ENCODE measurements at places on chromosomes 16 and 17.

GRCh38 chr16:79926451-79927205 is 326.1 kb upstream of the MAF start:
- no peak for DNase-seq

GRCh38 chr17:45296003-45296832 is 20.6 kb downstream of the MAP3K14 start:
- no peak for DNase-seq

GRCh38 chr17:31048780-31049179 is 46.0 kb upstream of the NF1 start:
- DNase-seq: no peak

DNA sequence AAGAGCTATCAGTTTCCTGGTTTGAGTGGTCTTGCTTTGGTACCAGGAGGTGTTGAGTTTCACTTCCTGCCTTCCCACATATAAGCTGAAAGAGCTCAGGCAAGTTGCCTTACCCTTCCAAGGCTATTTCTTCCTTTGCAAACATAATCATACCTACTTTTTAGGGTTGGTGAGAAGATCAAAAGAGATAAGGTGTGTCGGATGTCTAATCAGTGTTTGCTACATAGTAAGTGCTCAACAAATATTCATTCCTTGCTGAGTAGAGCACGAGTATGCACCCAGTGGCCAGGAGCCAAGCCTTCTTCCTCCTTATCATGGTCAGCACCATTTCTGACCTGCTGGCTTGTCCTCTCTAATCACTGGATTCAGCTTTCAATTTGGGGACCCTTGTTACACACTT is 12.7 kb upstream of the TMEM98 start:
- DNase-seq: no peak

DNA sequence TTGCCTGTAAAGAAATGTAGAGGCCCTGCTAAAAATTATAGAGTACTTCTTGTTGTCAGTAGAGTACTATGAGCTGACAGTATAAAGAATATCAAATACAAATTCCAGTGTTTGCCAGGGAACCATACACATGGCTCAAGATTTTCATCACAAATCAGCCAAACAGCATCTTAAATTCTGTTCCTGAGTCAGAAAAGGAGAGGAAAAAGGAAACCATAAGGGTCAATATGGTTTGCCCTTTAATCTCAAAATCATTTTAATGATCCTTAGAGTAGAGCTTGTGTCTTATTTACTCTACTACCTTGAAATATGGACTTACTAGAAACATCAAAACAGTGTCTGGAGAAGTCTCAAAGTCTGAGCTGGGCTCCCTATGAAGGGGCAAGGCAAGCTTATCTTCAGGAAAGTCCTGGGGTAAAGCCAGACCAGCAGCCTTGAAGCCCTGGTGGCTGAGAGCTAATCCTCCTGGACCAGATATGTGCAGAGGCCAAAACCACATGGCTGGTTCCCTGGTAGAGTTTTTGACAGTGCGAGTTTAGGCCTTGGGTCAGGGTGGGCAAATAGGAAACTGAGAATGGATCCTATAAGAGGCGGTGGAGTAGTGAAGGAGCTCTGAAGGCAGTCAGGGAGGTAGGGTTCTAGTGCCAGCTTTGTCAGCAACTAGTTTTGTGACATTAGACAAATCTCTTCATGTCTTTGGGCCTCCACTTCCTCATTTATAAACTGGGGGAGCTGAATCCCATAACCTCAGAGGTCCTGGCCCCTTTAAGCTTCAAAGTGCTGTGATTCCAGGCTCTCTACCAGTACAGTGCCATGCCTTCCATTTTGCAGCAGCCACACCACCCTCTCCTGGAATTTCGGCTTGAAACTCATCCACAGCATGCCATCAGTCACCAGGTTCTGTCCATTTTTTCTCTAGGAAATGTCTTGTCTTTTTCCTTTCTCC is 38.9 kb downstream of the MRTFB start:
- DNase-seq: no peak

- no peak for DNase-seq
Observed at GRCh38 chr17:46949291-46950174, 26.6 kb downstream of the GOSR2 start.

GRCh38 chr17:13531721-13532120 is 70.0 kb downstream of the HS3ST3A1 start:
- no peak for DNase-seq

DNA sequence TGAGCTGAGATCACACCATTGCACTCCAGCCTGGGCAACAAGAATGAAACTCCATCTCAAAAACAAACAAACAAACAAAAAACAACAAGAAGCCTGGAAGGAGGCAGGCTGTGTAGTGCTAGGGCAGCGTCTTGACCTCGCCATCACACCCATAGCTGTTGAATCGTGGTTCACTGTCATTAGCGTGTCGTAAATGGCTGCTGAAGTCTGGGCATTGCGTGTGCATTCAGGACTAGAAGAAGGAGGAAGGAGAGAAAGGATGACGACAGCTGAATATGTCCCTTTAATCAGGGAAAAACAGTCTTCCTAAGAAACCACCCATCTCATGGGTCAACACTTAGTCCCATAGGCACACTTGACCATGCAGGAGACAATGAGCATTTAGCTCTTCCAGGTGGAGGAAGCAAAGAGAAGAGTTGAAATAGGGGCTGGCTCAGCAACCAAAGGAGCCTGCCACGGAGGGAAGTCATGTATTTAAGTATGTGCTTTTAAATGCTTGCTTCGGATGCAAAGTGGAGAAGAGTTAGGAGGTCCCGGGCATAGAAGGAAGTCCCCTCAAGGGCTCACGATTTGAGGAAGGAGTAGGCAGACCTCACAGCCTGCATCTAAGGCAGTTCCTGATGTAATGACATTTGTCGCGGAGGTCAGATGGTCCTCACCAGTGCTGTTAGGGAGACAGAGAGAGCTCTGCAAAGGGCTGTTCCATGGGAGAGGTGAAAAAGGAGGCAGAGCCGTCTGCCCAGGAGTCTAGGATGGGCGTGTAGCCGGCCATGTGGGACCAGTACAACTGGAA is 8.8 kb downstream of the PRSS22 start:
- no peak for DNase-seq

GRCh38 chr16:56421313-56421712 is 4.0 kb downstream of the AMFR start:
- no peak for DNase-seq

DNA sequence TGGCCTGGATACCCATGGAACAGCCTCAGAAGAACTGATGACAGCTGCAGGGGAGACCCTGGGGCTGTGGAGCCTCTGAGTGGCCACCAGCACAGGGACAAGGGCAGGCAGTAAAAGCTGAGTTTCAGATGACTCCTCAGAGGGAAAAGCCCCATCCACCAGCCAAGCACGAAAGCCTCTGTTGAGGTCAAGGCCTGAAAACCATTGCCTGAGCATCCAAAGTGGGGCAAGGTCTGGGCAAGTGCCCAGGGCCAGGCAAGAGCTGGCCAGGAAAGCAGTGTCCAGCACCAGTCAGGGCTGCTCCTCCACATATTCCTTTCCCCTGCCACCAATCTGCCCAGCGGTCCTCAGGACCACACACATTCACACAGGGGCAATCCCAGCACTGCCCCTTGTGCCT is 16.4 kb downstream of the ATP6V0D1 start:
- DNase-seq: no peak

- DNase-seq: no peak
Observed at GRCh38 chr16:81971853-81972252, 39.4 kb downstream of the SDR42E1 start.

GRCh38 chr17:68197091-68197996 is 50.5 kb upstream of the AMZ2 start:
- no peak for DNase-seq

DNA sequence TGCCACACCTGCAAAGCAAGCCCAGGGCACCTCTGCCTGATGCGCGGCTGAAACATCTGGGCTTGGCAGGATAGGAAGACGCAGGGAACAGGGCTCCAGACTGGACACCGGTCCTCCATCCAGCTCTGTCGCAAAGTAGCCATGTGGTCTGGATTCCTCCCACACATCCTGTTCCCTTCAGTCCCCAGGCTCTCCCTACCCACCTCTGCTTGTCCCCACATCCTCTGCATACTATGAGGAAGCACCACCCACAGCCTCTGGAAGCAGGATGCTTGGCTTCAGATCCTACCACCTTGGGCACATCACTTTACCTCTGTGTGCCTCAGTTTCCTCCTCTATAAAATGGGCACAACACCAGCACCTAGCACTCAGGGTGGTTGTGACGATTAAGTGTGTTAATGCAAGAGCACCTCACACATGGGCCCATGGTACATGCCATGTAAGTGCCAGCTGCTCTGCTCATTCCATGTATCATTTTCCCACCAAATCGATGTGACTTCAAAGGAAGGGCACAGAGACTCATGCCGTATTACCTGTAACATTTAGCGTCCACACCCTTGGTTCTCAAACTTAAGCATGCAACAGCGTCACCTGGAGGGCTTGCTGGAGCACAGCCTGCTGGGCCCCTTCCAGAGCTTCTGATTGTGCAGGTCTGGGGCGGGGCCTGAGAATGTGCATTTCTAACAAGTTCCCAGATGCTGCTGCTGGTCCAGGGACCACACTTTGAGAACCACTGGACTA is 138.6 kb upstream of the SDK2 start:
- DNase-seq: no peak

DNA sequence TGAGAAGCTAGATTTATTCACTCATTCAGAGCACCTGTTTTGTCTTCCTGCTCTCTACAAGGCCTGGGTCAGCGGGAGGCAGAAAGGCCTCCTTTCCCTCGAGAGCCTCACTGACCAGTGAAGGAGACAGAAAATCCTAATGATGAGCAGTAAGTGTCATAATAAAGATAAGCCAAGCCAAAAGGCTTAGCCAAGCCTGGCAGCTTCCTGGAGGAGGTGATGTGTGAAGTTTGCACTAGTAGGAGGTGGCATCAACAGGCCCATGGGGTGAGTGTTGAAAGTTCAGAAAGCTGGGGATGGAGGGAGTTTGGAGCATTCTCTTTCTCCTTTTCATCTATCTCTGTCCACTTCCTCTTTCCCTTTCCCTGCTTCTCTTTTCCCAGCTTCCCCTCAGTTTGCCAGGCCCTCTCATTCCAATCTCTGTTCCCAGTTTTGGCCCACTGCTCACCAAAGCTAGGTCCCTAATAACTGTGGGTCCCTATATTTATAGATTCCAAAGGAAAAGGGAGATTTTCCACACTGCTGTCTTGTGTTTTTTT is 16.5 kb upstream of the SPNS3 start:
- DNase-seq: no peak

DNA sequence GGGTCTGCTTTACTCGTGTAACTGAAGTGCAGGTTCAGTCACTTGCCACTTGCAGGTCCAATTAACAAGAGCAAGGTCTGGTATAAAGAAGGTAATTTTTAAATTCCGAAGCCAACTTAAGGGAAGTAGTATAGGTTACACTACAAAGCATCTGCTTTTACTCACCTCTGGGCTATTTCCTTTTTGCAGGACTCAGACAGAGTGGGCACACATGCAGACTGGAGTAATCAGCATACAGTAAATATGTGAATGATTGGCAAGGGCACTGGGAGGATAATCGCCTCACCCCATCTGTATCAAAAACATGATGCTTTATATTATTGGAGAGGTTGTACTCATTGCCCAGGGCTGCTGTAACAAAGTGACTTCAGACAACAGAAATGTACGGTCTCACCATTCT is 160.1 kb upstream of the CDH5 start:
- no peak for DNase-seq

DNA sequence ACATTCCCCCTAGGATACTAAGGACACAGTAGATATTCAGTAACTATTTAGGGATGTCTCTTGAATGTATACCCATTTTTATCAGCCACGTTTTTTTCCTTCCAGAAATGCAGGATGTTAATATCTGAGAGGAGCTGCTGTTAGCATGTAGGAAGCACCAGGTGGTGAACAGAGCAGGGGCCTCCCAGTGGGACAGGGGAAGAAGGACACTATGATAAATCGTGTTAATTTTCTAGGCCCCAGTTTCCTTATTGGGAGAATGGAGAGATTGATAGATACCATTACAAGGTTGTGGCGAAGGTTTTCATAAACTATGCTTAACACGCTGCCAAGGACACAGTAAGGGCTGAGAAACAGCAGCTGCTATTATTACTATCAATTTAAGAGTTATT is 45.4 kb downstream of the PRSS54 start:
- no peak for DNase-seq

GRCh38 chr16:58462499-58462996 is 37.4 kb upstream of the NDRG4 start:
- no peak for DNase-seq

DNA sequence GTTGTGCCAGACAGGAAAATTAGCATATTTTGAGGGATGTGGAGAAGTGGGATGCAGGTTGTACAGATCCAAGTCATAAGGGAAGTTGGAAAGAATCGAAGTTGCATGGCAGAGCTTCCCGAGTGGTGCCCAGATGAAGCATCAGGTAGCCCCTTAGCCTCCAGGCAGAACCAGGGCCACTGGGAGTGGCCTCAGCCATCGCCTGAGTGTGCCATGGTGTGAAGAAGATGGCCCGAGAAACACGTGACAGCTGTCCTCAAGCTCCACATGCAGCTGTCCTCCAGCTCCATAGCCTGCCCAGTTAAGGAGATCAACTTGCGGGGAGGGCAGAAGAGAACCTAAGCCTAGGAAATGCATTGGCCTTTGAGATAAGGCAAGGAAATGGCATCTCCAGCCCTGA is 33.5 kb downstream of the TMC6 start:
- no peak for DNase-seq

DNA sequence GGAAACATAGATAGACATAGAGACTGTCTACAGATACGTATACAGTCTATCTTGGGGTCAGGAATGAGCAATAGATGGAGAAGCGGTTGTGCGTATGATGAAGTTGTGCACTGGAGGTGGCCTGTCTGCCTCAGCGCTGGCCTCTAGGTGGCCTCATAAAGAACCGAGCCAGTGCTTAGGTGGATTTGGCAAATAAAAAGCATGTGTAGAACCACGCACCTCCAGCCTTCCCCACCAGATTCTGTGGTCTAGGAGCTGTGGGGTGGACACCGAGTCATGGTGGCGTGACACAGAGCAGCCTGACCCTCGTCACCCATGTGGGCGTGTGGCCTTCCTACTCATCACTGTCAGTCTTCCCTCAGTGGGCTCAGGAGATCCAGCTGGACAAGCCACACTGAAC is 34.0 kb downstream of the PGS1 start:
- no peak for DNase-seq

GRCh38 chr17:35519439-35519838 is 18.0 kb downstream of the SLFN12L start:
- DNase-seq: no peak

- DNase-seq: no peak
Observed at GRCh38 chr17:20291853-20292252, 175.5 kb downstream of the LGALS9B start.

DNA sequence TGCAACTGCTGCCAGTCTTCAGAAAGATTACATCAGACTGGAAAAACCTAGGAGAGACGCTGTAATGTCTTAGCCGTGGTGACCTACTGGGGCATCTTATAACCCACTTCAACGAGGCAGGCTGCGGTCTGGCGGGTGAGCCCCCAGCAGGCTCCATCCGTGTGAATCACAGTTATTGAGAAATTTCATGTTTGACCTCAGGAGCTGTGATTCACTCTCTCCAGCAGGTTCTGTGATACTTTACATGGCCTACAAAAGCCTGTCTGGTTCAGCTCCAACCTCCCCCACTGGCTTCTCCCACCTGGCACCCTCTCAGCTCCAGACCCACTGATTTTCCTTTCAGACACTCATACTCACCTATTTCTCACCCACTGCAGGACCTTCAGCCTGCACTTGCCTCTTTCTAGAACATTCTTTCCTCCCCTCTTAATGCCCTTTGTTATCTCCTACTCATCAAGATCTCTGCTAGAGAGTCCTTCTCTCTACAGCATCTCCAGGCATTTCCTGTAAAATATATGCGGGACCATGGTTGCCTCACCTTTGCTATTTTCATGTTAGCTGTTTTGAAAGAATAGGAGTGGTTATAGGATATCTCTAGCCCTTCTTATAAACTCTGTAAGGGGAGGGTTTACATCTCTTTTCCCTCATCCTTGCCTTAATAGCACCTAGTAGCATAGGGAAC is 227.9 kb downstream of the MAF start:
- no peak for DNase-seq

- DNase-seq: no peak
Observed at GRCh38 chr16:86914876-86915717, 336.7 kb downstream of the FOXL1 start.

Data from NCI-H1694 (cell line).